ENCODE measurements at places on chromosomes 2 and 18.

DNA sequence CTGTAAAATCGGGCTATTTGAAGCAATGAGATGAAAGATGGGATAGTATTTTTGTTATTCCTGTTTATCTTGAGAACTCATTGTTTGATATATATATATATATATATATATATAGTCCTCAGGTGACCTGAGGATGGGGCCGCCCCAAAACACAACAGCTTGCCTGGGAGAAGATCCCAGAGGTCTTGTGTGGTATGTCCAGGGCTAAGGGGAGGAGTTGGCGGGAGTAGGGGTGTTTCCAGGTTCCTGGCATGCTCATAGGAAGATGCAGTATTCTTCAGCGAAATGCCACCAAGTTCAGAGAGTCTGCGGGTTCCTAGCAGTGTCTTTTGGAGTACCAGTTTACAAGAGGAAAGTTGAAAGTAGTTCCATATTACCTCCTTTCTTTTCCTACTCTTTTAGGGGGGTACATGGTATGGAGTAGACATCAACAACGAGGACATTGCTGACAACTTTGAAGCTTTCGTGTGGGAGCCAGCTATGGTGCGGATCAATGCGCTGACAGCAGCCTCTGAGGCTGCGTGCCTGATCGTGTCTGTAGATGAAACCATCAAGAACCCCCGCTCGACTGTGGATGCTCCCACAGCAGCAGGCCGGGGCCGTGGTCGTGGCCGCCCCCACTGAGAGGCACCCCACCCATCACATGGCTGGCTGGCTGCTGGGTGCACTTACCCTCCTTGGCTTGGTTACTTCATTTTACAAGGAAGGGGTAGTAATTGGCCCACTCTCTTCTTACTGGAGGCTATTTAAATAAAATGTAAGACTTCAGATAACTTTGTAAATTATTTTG is 18.3 kb downstream of the CCT7 start:
- DNase-seq = no peak

DNA sequence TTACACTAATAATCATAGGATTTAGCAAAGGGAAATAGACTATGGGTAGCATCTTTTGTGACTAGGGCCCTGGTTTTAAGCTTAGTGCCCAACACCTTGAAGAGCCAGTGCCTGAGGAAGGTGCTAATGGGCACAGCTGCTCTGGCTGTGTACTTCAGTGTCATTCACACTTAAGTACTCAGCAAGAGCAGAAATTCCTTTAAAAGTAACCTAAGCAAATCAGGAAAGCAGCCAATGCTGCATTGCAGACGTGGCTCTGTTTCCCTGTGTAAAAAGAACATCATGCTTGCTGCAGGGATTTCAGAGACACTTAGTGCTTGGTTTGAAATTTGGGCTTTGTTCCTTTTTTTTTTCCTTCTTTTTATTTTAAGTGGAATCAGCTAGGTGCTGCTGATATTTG is 505.4 kb downstream of the SUCLG1 start:
- DNase-seq = no peak

DNA sequence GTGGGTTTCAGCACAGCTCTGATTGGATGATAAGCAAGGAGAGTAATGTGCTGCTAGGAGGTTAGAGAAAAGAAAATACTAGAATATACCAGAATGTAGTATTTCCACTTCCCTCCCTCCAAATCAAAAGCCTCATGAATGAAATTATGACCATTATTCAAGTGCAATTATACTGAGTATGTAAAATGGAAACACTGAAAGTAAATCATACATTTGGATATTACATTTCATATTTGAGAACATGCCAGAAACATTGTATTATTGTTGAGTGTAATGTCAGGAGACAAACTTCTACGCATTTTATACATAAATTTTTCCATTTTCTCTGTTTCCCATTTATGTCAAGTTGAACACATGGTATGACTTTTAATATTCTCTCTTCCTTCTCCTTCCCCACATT is 942 bp upstream of the CETN1 start:
- no peak for DNase-seq

GRCh38 chr2:136357007-136357380 is 239.0 kb upstream of the CXCR4 start:
- no peak for DNase-seq

GRCh38 chr18:45890606-45891005 is 65.1 kb downstream of the SIGLEC15 start:
- DNase-seq = no peak

DNA sequence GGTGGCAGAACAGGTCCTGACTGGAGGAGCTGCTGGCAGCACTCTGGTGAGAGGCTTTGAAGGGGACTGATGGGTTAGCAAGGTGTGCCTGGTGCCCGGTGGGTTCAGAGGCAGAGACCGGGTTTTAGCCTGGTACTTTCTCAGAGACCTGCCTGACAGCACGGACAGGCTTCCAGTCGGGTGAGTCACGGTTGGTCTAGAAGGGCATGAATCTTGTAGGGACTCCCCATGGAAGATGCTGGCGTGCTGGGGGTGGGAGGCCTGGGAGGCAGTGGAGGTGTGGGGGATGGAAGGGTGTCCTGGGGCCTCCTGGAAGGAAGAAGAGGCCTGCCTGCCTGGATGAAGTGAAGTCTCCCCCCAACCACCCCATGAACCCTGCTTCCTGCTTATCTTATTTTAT is 52.6 kb downstream of the ACKR3 start:
- no peak for DNase-seq

DNA sequence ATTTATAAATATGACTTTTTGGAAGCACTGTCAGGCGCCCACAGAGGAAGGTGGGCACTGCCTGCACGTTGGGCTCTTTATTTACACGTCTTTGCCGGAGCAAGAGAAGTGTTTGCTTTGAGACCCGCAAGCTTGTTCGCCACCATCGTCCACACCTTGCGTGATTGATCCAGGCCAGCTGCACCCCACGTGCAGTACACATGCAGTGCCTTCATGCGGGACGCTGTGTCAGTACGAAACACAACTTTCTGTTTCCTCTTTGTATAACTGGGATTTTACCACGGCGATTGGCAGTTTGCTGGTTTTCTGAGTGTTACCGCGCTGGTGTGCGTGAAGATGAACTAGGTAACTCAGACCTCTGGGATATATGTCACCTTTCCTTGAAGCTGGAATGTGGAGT is 571.0 kb upstream of the SALL3 start:
- no peak for DNase-seq

DNA sequence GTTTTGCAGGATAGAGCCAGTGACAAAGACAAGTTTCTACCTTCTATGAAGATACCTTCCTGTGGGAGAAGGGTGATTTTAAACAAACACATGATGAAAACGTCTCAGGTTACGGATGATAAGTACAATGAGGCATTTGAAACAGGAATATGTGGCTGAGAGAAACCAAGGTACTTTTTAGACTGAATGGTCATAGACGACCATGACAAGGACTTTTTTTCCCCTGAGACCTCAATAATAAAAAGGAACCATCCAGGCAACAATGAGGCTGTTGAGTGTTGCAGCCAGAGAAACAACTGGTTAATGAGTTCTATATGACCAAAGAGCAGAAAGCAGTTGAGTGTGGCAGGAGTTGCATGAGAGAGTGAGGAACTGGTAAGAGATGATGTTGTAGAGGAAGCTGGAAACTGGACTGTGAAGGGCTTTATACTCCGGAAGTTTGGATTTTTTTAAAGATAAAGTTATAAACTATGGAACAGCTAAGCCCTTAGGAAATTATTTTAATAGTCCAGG is 306.1 kb upstream of the CYRIA start:
- DNase-seq = no peak

- DNase-seq = no peak
Measured at GRCh38 chr2:186308347-186308746, 177.7 kb upstream of the ZC3H15 start.

DNA sequence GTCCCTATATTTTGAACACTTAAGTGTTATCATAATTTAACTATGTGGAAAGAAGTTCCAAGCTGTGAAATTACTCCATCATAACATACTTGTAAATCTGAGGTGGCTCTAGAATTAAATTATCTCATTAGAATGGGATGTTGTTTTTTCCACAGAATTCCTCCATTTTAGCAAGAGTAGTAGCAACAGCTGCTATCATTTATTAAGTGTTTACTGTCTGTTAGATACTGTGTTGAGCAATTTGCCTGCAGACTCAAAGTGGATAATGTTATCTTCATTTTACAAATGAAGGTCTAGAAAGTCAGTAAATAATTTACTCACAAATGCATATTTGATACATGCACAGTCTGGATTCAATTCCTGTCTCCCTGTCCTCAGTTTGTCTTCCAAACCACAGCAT is 504.8 kb upstream of the NRP2 start:
- no peak for DNase-seq

GRCh38 chr18:23683671-23684070 is 5.6 kb upstream of the LAMA3 start:
- no peak for DNase-seq

- DNase-seq = no peak
Measured at GRCh38 chr18:48986851-48987761, 36.3 kb upstream of the SMAD7 start.

DNA sequence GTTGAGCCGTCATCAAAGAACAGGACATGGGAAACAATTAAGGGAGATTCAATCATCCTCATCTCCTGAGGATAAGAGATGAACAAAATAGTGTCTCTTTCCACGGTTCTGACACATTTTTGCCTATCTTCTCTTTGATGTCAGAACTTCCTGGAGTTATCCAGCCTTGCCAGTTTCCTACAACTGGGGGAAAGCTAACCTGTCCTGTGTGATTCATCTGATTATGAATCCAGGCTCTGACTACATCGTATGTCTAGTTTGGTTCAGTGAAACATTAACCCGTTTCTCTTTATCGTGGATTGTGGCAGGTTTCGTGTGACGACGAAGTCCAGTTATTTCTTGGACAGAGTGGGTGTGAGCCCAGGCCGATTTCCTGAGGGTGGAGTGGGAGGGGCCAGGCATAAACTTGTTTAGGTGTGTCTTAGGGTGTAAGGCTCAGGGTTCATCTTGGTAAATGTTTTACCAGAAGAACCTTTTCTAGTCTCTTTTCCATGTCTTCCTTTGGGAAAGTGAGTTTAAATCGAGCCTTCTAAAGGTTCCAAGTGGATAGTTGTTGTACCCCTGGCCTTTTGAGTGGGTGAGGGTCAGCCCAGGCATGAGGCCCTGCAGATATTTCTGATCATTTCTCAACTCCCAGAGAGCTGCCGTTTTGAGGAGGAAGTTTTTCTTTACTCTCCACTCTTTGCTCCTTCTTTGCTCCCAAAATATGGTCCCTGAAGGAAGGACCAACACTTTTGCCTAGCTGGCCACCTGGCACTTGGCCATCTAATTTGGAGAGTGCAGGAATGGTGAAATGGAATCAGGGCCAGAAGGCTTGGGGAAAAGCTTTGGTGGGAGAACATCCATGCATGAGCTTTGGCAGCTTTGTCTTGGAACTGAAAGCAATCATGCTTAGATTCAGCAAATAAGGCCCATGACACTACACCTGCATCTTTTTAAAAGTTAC is 50.4 kb upstream of the FZD5 start:
- no peak for DNase-seq

- DNase-seq = no peak
Measured at GRCh38 chr2:42193722-42194187, 24.6 kb downstream of the EML4 start.

- no peak for DNase-seq
Measured at GRCh38 chr2:41930807-41931566, 116.8 kb upstream of the PKDCC start.

GRCh38 chr2:216959433-216959832 is 99.6 kb upstream of the TNP1 start:
- no peak for DNase-seq

GRCh38 chr2:6071519-6071918 is 379.3 kb downstream of the SOX11 start:
- no peak for DNase-seq

GRCh38 chr2:50491541-50492476 is 540.1 kb downstream of the NRXN1 start:
- peak; percentile 17 for DNase-seq

DNA sequence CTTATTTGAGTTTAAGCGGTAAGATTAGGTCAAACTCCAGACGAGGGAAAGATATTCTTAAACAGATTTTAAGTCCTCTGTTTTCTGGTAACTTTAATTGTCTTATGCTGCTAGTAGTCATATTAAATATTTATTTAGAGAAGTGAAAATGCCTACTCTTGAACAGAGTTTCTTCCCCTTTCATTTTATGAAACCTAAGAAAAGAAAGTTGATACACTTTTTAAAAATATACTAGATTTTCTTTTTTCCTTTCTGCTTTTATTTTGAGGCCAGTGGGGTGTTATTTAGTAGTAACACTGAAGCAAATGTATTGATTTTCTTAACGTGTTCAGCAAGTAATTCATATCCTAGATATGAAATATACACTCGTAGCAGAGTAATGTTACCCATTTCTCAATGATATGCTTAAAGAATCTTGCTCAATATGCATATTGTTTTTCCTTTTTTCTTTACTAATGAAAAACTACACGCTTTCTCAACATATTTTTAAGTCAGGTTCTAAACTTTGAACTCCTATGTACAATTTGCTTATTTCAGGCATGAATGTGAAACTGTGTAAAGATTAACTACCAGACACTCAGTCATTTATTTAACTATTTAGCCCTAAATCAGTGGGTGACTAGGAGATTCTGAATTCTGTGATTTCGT is 691 bp downstream of the KYNU start:
- DNase-seq = no peak

DNA sequence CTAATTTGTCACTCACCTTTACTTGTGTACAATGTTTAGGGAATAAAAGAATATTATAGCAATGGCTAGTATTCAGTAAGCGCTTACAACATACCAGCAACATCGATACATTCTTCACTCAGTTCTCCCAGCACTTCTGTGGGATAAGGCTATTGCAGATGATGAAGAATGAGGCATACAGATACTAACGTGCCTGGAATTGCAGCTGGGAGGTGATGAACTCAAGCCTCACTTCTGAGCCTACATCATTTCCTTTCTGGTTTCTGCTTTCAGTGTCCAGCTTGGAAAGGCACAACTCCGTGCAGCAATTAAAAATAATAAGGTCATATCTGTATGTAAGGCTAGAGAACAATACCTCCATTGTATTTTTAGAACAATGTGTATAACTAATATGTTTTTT is 95.4 kb upstream of the AQP4 start:
- DNase-seq = no peak

GRCh38 chr2:148746973-148747372 is 102.4 kb downstream of the EPC2 start:
- DNase-seq = no peak

DNA sequence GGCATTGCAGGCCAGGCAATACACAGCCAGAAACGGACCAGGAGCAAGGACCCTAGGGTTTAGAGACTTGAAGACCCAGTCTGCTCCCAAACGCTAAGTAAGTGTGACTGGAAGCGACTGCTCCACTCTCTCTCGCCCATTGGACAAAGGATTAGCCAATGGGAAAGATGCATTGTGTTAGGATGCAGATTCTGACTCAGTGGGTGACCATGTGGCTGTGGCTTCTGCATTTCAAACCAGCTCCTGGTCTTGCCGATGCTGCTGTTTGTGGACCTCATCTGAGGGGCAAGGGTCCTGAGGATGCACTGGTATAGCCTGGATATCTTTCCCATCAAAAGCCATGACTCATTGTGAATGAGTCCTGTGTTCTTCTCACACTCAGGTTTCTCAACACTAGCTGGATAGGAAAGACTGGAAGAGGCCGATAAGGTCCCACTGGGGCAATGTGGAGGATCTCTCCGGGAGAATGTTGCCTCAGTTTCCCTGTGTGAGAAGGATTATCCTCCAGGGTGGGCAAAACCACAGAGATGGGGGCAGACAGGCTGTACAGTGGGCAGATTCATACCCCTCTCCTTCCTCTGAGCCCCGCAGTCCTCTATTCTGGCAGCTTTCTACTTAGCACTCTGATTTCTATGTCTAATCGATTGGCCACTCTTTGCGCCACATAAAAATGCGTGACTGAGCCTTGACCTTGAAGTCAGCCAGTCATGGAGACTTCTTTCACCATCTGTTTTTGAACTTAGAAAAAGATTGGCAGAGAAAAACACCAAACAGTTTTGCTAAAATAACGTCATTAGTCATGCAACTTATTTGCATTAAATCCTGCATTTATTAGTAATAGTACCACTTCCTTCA is 257.1 kb downstream of the PRKCE start:
- no peak for DNase-seq

Data from testis (tissue), 5 donors.